ENCODE measurements at places on chromosomes 12 and 14. TPM values are rescaled to one million over a fixed set of nuclear protein-coding genes. Genes with fewer than 3 reads are reported as not detected.

Gene CLEC1A
- total RNA-seq = not detected

- H3K4me1 ChIP-seq = no peaks in the 10 kb centered on the region
- H3K27me3 ChIP-seq = no peaks in the 10 kb centered on the region
- no peak overlapping the region for H3K4me3 ChIP-seq
- H3K27ac ChIP-seq = no peak overlapping the region
- DNase-seq = no peak
Measured at GRCh38 chr12:32843528-32844095, 53.0 kb downstream of the PKP2 start.

DNA sequence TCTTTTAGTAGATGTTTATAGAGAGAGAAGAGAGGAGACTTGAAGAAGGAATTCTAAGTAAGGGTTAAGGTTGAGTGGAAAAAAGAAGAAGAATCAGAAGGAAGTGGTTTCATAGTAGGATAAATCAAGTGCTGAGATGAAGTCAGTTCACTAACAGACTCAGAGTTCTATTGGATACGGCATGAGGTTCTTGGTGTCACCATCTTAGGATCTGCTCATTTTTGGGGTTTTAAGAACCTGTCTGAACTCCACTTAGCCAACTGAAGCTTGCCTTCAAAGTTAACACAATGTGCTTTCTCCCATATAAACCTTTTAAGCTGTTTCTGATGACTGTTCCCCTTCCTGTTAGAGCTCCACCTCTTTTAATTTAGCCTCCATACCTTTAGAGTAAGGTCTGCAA, 152.6 kb downstream of the PRKCH start:
- DNase-seq = no peak
- H3K27me3 ChIP-seq = no peaks in the 10 kb centered on the region
- H3K27ac ChIP-seq = no peak overlapping the region

Gene OLR1
- 0.08 TPM for total RNA-seq

- no peaks in the 10 kb centered on the region for H3K36me3 ChIP-seq
- no peak overlapping the region for H3K27ac ChIP-seq
- H3K4me3 ChIP-seq = no peak overlapping the region
- no peaks in the 10 kb centered on the region for H3K27me3 ChIP-seq
- H3K4me1 ChIP-seq = no peaks in the 10 kb centered on the region
Measured at GRCh38 chr12:115464111-115464581, 780.2 kb upstream of the TBX3 start.

- H3K4me3 ChIP-seq = no peak overlapping the region
- no peaks in the 10 kb centered on the region for H3K36me3 ChIP-seq
- no peaks in the 10 kb centered on the region for H3K4me1 ChIP-seq
- no peak overlapping the region for H3K27ac ChIP-seq
- H3K27me3 ChIP-seq = no peaks in the 10 kb centered on the region
Measured at GRCh38 chr14:100739306-100739705, 12.6 kb downstream of the DLK1 start.

GRCh38 chr14:57009585-57010515, 199.6 kb upstream of the OTX2 start:
- no peaks in the 10 kb centered on the region for H3K36me3 ChIP-seq
- H3K27me3 ChIP-seq = no peaks in the 10 kb centered on the region
- no peak for DNase-seq
- no peak overlapping the region for H3K27ac ChIP-seq
- no peak overlapping the region for H3K4me3 ChIP-seq

DNA sequence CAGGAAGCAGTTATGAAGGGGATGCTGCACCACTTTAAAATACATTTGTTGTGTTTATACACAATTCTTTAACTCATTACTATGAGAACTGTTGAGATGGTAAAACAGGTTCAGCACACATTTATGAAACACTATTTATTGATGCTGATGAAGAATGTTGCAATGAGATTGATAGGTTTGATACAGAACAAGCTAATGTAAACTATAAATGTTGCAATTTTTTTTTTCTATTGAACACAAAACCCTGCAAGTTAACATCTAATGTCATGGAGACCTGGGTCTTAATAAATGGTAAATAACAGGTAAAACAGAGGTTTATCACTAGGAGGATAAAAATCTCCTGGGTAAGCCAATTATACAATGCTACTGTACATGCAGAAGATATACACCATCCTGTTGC, 857.6 kb downstream of the FSCB start:
- no peaks in the 10 kb centered on the region for H3K4me1 ChIP-seq
- H3K4me3 ChIP-seq = no peak overlapping the region
- H3K27me3 ChIP-seq = no peaks in the 10 kb centered on the region
- H3K27ac ChIP-seq = no peak overlapping the region
- H3K36me3 ChIP-seq = no peaks in the 10 kb centered on the region
- DNase-seq = no peak

Gene HOXC9
- not detected for total RNA-seq

DNA sequence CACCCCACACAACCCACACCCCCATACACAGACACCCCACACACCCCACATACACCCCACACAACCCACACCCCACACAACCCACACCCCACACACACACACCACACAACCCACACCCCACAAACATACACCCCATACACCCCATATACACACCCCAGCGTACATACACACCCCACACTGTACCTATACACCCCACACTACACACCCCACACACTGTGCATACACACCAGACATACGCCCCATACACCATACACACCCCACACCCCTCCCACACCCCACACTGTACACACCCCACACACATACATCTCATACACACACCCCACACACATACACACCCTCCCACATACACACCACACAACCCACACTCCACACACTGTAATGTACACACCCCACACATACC, 80.2 kb downstream of the NOC4L start:
- no peak overlapping the region for H3K4me3 ChIP-seq
- no peaks in the 10 kb centered on the region for H3K36me3 ChIP-seq
- DNase-seq = no peak
- H3K27me3 ChIP-seq = no peaks in the 10 kb centered on the region

GRCh38 chr12:107319533-107320032, 226.2 kb upstream of the CRY1 start:
- peaks cover 14% of the 10 kb centered on the region for H3K27me3 ChIP-seq
- H3K4me1 ChIP-seq = no peaks in the 10 kb centered on the region
- no peaks in the 10 kb centered on the region for H3K36me3 ChIP-seq
- H3K4me3 ChIP-seq = no peak overlapping the region
- no peak for DNase-seq
- no peak overlapping the region for H3K27ac ChIP-seq

DNA sequence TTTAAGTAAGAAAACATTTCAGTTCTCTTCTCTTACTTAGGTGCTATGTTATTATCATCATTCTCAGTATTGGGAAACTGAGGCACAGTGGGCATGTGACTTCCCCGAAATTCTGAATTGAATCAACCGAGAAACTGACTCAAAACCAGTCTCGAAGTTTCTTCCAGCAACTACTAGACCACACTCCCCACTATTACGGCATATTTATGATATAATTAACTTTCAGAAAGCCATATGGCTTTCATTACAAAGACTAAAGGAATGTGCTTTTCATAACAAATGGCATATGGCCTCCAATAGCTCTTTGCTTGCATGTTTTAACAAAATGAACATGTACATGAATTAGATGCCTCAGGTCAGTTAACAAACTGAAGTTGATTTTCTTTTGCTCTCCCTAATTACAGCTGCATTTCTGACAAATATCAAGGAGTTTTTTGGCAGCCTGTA, 182.9 kb upstream of the SLC38A2 start:
- no peak overlapping the region for H3K27ac ChIP-seq
- no peak overlapping the region for H3K4me3 ChIP-seq
- H3K36me3 ChIP-seq = no peaks in the 10 kb centered on the region
- no peaks in the 10 kb centered on the region for H3K27me3 ChIP-seq
- no peaks in the 10 kb centered on the region for H3K4me1 ChIP-seq
- DNase-seq = no peak

DNA sequence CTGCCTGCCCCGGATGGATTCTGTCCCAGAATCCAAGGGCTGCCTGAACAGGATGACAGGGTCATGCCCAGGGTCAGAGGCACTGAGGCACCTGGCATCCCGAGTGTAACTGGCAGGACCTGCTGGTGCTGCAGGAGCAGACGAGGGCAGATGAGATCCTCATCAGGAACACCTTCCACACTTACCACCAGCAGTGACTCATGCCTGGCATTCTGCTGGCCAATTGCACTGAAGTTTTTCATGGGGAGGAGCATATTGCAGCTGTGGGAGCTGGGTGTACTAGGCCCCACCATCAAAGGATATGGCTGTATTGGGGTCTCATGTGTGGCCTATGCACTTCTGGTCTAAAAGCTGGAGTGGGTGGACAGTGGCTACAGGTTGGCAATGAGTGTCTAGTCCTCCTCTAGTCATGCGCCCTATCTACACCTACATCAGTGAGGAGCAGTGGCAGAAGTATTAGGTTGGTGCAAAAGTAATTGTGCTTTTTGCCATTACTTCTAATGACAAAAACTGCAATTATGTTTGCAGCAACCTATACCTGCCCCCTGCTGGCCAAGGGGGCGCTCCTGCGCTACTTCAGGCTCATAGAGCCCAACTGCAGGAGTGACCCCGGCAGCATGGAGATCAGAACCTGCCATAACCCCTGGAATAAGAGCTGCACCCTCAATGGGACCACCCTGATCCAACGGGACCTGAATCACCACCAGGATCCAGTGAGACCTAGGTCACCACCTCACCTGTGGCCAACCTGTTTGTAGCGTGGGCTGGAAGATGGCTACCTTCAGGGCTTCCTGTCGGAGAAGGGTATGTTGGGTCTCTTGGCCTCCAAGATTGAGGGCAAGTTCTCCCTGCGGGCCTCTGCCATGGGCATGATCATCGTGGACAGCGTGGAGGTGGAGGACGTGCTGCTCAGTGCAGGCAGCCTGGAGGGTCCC, 8.0 kb upstream of the C12orf42 start:
- peaks cover 22% of the 10 kb centered on the region for H3K4me1 ChIP-seq
- no peak overlapping the region for H3K27ac ChIP-seq
- H3K27me3 ChIP-seq = no peaks in the 10 kb centered on the region

GRCh38 chr14:50998612-50999011, 54.3 kb upstream of the PYGL start:
- H3K27me3 ChIP-seq = no peaks in the 10 kb centered on the region
- H3K27ac ChIP-seq = no peak overlapping the region
- H3K36me3 ChIP-seq = no peaks in the 10 kb centered on the region
- H3K4me1 ChIP-seq = no peaks in the 10 kb centered on the region
- no peak overlapping the region for H3K4me3 ChIP-seq

GRCh38 chr12:28479683-28480082, 289.4 kb downstream of the CCDC91 start:
- H3K4me1 ChIP-seq = no peaks in the 10 kb centered on the region
- DNase-seq = no peak

Gene ABCD2
- total RNA-seq = 11.0 TPM

DNA sequence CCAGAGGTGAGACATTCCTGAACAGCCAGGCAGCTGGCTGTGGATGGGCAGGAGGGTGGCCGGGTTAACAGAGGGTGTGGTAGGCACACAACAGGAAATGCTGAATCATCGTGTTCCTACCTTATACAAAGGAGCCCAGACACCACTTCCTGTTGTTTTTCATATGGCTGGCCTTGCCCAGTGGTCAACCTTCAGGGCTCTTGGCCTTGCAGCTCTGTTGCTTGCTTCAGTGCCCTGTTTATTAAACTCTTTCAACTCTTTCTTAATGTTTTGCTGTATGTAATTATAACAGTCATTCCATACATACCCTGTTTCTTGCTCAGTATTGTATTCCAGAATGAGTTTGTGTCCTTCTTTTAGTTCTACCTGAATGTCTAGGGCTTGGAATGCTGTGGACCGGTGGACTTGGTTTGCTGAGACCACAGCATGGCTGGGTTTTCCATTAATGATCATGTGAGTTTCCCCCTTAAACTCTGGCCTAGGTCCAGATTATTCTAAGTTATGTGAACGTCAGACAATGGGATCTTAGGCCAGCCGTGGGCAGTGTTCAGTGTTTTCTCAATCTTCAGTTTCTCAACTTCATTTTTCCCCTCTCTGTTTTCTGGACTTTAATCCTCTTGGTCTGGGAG, 11.9 kb downstream of the CFAP54 start:
- H3K27ac ChIP-seq = peak overlapping the region; percentile 62
- DNase-seq = peak; percentile 69
- H3K36me3 ChIP-seq = no peaks in the 10 kb centered on the region
- H3K4me3 ChIP-seq = no peak overlapping the region
- H3K4me1 ChIP-seq = peaks cover 33% of the 10 kb centered on the region
- H3K27me3 ChIP-seq = no peaks in the 10 kb centered on the region

DNA sequence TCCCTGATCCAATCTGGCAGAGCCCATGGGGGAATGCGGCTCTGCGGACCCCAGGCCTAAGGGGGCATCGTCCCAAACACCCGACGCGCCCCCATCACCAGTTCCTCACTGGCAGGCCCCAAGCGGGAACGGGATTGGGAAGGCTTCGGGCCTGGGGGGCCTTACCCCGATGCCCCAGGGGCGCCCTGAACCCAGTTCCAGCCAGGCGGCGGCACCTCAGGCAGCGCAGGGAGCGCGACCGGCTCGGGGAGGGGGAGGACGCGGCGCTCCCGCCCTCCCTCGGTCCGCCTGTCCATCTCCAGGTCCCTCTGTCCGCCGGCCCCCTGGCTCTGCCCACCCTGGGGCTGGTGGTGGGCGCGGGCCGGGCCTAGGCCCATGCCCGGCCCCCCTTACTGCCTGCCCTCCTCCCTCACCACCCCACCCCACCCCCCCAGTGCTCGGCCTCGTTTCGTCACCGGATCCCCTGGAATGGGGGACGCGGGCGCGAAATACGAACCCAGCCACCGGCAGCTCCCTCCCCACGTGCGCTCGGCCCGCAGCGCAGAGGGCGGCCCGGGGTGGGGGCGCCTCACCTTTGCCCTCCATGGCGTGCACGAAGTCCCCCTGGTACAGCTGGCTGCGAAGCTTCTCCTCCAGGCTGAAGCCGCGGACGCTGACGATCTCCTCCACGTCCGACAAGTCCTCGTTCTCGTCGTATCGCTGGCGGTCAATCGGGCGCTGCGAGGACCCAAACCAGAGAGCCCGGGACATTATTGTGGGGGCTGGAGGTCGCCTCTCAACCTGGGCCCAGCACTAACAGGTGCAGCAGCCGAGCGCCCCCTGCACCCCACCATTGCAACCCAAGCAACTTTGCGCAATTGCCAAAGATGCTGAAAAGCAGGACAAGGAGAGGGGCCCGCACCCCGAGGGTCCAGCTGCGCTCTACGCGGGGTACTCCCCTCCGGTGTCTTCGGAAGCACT, 2.3 kb downstream of the KDM2B start:
- H3K36me3 ChIP-seq = no peaks in the 10 kb centered on the region
- no peaks in the 10 kb centered on the region for H3K27me3 ChIP-seq
- peak overlapping the region; percentile 77 for H3K4me3 ChIP-seq
- no peak for DNase-seq
- peaks cover 19% of the 10 kb centered on the region for H3K4me1 ChIP-seq

DNA sequence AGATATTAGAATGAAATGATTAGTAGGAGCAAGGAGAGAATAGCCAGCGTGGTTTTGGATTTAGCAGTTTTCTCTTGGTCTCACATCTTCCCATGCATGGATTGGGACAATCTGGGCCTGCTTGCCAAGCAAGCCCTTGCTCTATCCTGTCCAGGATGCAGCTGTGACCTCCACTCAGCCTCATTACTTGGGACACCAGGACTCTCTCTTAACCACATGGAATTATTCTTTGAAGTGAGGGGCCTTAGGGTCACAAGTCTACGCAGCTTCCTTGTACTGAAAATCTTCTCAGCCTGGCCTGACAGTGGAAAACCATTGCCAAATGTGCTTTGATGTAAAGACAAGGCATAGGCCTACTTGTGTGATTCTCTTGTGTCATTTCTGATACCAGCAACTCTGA, 28.0 kb upstream of the DCN start:
- DNase-seq = no peak
- no peaks in the 10 kb centered on the region for H3K36me3 ChIP-seq
- no peak overlapping the region for H3K4me3 ChIP-seq
- H3K4me1 ChIP-seq = no peaks in the 10 kb centered on the region
- no peak overlapping the region for H3K27ac ChIP-seq

- H3K36me3 ChIP-seq = no peaks in the 10 kb centered on the region
- H3K4me3 ChIP-seq = no peak overlapping the region
- H3K4me1 ChIP-seq = peaks cover 4% of the 10 kb centered on the region
Measured at GRCh38 chr12:19848421-19848820, 409.1 kb downstream of the AEBP2 start.

Data from GM12878 (cell line).